ENCODE measurements at places on chromosomes 5 and 9.

DNA sequence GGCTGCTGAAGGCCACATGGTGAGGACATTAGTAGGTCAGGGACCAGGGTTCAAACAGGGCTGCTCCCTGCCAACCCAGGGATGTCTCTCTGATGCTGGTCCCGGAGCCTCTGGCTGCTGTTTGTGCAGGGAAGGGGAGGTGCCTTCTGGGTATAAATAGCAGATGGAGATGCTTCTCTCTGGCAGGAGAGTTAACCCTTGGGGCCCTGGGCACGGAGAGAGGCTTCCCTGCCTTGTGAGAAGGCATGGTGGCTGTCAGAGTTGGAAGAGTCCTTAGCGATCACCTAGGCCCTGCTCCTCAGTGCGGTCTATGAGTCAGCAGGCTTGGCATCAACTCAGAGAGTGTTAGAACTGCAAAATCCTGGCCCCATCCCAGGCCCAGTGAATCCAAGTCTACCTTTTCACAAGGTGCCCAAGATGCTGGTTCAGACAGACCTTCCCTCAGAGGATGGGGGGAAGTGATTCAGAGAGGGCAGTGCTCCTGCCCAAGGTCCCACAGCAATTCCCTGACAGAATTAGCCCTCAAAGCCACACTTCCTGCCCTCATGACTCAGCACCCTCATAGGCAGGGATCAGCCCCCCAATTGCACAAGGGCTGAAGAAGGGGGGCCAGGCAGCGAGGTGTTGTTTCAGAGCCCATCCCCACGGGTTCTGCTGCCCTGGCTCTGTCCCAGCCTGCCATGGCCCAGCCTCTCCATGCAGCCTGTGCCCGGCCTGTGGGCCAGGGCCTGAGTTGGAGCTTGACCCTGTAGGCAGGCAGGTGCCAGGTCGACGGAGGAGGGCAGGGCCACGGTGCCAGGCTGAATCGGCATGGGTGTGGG lies 25.6 kb downstream of the CAMK2A start:
- DNase-seq, result no peak

DNA sequence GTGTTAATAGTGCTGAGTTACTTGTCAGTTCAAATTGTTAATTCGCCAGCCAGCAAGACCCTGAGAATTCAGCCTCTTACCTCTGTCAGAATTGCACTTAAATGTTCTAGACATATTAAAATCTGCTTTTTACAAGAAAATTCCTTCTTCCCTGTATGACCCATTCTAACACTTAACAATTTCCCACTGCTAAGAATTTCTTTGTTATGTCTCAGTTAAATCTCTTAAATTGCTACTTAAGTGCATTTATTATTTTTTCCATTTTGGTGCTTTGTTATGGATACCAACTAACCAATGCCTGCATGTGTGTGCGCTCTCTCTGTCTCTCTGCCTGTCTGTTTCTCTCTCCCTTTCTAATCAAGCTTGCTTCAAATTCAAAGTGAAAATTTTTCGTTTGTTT lies 44.9 kb downstream of the IZUMO3 start:
- no peak for DNase-seq

DNA sequence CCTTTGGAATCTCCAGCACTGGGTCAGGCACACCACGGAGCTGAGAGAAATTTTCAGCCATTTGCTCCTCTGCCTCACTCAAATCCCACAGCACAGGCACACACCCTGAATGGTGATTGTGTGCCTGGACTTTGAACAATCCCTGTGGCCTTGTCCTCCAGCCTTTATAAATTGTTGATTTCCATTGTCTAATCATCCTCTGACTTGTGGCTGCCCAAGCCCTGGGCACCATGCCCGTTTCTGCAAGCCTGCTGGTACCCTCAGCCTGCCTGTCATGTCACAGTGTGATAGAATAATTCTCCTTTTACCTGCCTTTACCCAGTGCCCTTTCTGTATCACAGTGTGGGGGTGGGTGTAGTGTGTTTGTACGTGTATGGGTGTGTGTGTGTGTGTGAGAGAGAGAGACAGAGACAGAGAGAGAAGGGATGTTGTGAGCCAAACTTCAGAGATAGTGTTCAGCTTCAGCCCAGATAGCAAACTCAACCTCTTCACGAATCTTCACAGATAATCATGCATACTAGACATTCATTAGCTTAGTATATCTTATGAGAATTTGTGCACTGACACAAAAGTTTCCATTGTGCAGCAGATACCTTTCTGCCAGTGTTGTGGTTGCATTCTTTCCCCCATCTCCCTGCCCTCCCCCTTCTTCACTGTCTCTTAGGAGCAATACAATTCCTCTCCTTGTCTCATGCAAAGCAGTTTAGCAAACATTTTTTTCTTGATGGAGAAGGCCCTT lies 27.8 kb upstream of the SLC44A1 start:
- DNase-seq, result no peak

DNA sequence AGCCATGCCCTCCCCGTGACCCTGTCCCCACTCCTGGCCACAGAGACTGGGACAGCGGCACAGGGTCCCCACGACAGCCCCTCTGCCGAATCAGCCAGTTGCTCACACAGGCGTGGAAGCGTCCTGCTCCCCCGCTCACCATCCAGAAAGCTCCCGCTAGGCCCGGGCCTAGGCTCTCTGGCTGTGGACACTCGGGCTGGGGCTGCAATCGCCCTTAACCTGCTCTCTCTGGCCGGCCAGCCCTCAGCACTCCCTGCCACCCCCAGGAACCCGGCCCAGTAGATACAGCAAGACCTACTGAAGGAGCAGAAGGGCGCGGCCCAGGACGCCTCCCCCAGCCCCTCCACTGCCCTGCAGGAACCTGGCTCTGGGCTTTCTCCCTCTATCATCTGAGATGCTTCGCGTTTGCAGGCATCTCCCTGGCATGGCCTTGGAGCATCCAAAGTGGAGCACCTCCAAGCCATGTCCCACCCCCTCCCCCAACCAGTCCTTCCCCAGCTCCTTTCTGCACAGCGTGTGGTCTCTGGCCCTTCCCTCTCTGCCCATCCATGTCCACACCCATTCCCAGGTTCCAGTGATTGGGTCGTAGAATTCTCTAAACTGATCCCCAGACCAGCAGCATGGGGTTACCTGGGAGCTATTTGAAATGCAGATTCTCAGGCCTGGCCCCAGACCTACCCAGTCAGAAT lies 113.7 kb upstream of the LMX1B start:
- DNase-seq, result no peak

DNA sequence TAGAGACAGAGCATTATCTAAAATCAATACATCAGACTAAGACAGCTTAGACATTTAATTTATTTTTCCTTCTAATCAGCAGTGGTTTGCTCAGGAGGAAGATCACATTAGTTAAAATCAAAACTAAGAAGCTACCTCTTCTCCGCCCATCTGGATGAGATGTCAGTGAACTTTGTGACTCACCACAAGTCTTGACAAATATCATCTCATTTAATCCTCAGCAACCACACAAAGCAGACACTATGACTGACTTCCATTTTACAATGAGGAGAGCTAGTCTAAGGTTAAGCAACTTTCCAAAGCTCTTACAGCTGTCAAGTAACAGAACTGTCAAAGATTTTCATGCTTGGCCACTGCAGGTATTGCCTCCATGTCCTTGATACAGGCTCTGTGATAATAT lies 289.5 kb downstream of the DEPDC1B start:
- no peak for DNase-seq

DNA sequence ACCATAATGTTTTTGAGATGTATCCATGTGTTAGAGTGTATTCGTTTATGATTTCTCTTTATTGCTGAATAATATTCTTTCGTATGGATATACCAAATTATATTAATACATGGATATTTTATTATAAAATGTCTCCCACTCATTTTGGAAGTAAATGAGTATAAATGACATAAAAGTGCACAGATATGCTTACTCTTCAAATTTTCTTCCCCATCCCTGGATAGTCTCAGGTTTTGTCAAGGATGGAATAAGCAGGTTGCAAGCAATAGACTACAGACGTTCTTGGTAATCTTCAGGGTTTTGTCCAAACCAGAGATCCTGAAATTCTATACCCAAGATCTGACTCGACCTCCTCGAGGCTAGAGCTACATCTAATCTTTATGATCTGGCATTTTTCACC lies 50.7 kb downstream of the NIPAL4 start:
- no peak for DNase-seq

DNA sequence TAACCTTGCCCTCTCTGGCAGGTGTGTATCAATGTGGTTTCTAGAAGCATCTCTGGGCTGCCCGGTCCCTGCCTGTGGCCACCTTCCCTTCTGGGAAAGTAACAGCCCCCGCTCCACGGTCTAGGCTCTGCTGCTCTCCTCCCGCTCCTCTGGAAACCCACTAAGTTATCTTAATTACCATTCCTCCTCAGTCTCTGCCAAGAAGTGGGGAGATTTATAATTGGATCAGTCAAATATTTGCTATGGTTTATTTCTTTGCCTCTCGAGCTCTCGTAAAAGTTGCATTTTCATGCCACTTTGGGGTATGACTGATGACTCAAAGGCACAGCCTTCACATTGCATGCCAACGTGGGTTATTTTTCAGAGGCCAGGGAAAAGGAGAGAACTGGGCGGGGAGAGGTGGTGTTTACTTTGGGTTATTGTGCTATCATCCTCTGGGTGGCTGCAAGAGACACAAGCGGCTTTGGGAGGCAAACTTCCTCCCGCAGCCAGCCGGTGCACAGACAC lies 205.3 kb upstream of the WWC1 start:
- no peak for DNase-seq

GRCh38 chr5:8981496-8981895 lies 564.4 kb downstream of the SEMA5A start:
- DNase-seq, result no peak

DNA sequence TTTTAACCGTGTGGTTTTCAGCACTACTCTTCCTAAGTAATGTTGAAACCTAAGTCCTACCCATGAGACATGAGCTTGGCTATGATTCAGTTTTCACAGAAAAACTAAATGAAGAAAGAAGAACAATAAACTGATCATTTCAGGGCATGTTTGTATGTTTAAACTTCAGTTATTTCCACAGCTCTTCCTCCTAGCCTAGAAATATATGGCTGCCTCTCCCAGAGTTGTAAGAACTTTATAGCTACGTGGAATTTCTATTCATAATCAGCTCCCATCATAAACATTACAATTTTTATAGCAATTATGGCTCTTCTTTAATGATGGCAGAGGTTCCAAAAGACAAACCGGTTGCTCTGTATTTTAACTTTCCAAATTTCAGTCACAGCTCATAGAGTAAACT lies 314.7 kb upstream of the ADAMTSL1 start:
- no peak for DNase-seq

DNA sequence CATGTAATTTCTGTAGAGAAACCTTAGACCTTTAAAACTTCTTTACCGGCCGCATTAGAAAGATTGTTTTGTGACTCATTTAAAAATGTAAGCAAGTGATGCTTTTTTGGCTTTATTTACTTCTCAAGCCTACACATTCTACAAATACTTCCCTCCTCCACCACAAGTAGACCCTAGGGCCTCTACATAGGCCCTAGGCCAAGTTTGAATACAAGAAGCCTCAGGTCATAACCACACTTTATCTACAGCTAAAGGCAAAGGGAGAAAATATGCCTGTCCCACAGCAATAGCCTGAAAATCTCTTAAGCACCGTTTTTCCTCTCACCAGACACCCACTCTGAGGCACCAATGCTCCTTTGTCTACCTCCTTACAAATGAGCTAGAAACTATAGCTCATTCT lies 53.9 kb downstream of the CSNK1A1 start:
- DNase-seq, result no peak
